ENCODE measurements at places on chromosomes 7 and 10. TPM values are rescaled to one million over a fixed set of nuclear protein-coding genes. Genes with fewer than 3 reads are reported as not detected.

SLC26A5 gene
- not detected for total RNA-seq

LBX1 gene
- total RNA-seq = under 0.01 TPM

LANCL2 gene
- total RNA-seq = 8.3 TPM

OPALIN gene
- total RNA-seq = not detected

NEUROG3 gene
- total RNA-seq = not detected

GPR141 gene
- total RNA-seq = not detected

FAM25C gene
- not detected for total RNA-seq

TRUB1 gene
- total RNA-seq = 14.5 TPM

MBLAC1 gene
- total RNA-seq = 3.1 TPM

OR2A14 gene
- not detected for total RNA-seq
